ENCODE measurements at places on chromosomes 1 and 21.
A peak's percentile ranks its signal among the peaks of the same experiment; 100 is the strongest.

- no peak for DNase-seq
These were observed 104.6 kb downstream of the CACNA1E start for GRCh38 chr1:181587870-181588438.

- DNase-seq: no peak
These were observed 71.9 kb downstream of the OBSCN start for GRCh38 chr1:228279722-228280105.

DNA sequence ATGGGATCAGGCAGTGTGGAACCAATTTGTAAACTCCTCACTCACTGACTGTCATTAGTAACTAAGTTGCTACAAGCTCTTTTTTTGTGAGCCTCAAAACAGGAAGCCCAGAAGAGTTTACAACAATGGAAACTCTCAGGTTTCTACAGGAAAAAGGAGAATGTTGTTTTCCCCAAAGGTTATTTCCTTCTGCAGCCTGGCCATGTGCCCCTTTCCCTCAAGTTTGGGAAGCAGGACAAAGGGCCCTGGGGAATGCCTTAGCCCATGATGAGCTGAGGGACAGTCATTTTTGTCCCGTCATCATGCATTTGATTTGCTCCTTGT is 395.9 kb downstream of the KIF26B start:
- DNase-seq: no peak

- DNase-seq: no peak
These were observed 108.5 kb upstream of the KCNK2 start for GRCh38 chr1:214974002-214974401.

GRCh38 chr1:110262296-110262695 is 52.2 kb downstream of the KCNC4 start:
- no peak for DNase-seq

DNA sequence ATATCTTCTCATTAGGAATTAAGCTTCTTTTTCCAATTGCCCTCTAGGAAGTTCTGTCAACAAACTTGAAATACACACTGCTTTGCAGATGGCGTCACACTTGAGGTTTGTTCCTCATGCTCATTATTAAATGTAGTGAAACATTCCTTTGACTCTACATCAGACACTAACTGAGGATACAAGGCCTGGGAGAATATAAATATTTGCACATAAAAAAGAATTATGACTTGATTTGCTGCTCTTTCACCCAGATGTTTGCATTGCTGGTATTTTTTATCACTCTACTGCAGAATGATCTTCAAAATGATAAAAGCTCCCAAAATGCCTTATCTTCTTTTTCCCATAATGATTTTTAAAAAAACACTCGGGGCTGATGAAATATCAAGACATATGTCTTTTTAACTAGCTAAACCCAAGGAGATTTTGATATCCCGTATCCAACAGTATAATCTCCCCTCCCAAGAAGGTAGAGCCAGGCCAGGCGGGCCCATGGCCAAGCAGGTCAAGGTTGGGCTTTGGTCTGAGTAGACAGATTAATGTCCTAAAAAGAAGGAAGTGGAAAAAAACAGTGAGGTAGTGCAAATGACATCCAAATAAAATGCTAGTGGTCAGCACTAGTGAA is 264.6 kb downstream of the HHIPL2 start:
- no peak for DNase-seq

GRCh38 chr1:51945591-51945990 is 44.9 kb downstream of the RAB3B start:
- no peak for DNase-seq

DNA sequence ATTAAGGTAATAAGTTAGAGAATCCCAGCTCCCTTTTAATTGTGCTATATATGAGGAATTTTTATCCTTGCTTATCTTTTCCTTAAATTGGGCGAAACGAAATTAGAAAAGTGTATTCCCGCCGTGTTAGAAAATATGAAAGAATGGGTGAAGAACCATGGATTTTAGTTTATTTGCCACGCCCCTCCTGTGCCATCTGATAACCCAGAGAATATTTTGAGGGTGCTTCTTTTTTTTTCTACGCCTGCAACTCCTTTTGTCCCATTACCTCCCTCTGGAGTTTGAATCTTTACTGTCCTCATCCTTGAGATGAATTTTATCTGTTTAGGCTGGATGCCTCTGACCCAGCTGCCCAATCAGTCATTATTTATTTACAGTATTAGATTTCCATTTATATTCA is 1.6 kb downstream of the TLCD4 start:
- DNase-seq: no peak

GRCh38 chr1:25770541-25771220 is 29.3 kb upstream of the SELENON start:
- no peak for DNase-seq

GRCh38 chr1:209621286-209621685 is 30.9 kb downstream of the LAMB3 start:
- DNase-seq: no peak

DNA sequence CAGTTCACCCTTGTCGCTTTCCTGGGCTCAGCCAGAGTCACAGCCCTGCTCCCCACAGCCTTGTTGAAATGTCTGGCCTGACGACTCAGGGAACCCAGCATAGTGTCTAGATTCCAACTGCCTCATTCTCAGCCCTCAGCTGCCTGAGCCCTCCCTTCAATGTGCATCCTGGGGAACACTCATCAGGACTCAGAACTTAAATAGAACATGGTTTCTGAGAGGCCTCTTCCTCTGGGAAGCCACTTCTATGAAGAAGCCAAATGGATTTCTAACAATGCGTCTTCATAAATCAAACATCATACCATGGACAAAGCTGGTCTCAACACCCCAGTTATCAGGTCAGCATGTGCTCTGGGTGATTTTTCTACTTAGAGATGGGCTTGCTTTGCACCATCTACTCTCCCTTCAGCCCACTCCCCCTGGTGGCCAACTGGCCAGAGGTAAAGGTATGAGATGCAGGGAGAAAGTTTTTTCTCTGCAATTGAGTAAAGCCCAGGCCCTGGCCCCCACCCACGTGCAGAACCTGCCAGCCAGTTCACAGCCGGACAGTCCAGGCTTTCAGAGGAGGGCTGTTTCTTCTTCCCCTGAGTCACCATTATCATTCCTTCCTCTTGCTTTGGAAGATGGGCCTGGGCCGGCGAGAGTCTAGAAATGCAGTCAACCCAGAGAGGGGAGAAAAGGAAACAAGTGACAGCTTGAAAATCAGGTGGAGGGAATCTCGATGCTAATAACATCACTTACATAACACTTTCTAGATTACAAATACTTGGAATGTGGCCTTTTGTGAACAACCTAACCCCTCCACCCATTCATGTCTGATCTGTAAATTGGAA is 32.1 kb downstream of the CD244 start:
- DNase-seq: peak; percentile 30

DNA sequence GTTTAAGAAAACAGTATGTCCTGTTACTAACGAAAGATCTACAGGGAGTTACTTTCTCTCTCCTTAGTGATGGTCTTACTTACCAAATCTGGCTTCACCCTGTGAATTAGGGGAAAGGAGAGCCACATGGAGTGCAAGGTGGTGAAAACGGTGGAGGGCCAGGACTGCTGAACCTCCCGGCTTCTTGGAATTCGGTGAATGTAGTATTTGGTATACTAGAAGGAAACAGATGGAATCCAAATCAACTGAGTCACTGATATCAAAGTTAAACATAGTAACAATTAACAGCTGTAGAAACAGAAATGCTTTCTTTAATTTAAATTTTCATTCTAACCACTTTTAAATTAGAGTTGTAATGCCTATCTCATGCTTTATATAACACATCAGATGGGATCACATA is 45.7 kb downstream of the ALG14 start:
- DNase-seq: no peak

- no peak for DNase-seq
These were observed 732.0 kb upstream of the ADGRL2 start for GRCh38 chr1:81068726-81069125.

All from Caki2 (cell line).